ENCODE measurements at places on chromosomes 4 and X. TPM values are rescaled to one million over a fixed set of nuclear protein-coding genes. Genes with fewer than 3 reads are reported as not detected.

GRCh38 chr4:146638786-146639505, at the start of gene POU4F2:
POU4F2 (plus strand) TSS chr4:146638893; CDS start chr4:146639141, 248 bp downstream.
- peaks cover 90% of the 10 kb centered on the region for H3K27me3 ChIP-seq
- H3K27ac ChIP-seq: no peak within 1 kb of the TSS
- H3K4me1 ChIP-seq: no peaks in the 10 kb centered on the region
- no peak within 1 kb of the TSS for H3K4me3 ChIP-seq

DNA sequence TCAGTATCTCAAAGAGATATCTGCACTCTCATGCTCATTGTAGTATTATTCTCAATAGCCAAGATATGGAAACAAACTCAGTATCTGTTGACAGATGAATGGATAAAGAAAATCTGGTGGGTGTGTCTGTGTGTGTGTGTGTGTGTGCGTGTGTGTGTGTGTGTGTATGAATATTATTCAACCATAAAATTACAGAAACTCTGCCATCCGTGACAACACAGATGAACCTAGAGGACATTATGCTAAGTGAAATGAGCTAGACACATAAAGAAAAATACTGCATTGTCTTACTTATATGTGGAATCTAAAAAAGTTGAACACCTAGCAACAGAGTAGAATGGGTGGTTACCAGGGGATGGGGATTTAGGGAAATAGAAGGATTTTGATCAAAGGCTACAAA, 13.2 kb downstream of the XKRX start:
- H3K27ac ChIP-seq: no peak overlapping the region
- H3K4me1 ChIP-seq: no peaks in the 10 kb centered on the region
- H3K36me3 ChIP-seq: no peaks in the 10 kb centered on the region

- no peaks in the 10 kb centered on the region for H3K4me1 ChIP-seq
- H3K4me3 ChIP-seq: no peak overlapping the region
- no peak overlapping the region for H3K27ac ChIP-seq
- no peak for DNase-seq
- H3K27me3 ChIP-seq: no peaks in the 10 kb centered on the region
- no peaks in the 10 kb centered on the region for H3K36me3 ChIP-seq
Measured at GRCh38 chrX:9501362-9501761, 36.5 kb downstream of the TBL1X start.

GRCh38 chr4:8607603-8608481, 15.3 kb downstream of the CPZ start:
- no peak for DNase-seq
- H3K4me3 ChIP-seq: no peak overlapping the region
- no peaks in the 10 kb centered on the region for H3K4me1 ChIP-seq
- H3K36me3 ChIP-seq: no peaks in the 10 kb centered on the region
- no peak overlapping the region for H3K27ac ChIP-seq

- H3K4me3 ChIP-seq: no peak overlapping the region
- H3K4me1 ChIP-seq: no peaks in the 10 kb centered on the region
Measured at GRCh38 chr4:7581477-7581876, 146.7 kb upstream of the PSAPL1 start.

DNA sequence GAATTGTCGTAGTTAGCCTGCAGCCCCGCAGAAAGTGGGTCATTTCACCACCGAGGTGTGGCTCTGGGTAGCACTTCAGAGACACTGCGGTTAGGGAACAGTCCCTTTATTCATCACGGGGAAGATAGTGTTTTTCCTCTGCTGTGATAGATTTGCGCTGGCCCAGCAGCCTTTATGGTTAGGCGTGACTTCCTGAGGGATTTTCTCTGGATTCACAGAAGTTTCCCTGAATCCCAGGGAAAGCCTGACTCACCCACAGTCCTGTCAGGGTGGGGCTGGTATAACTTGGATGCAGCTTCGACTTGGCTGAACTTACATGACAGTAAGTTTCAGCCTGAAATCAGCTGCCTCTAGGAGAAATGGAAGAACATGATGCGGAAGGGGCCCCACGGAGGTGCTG, 196.3 kb upstream of the HHIP start:
- DNase-seq: no peak
- H3K27me3 ChIP-seq: no peaks in the 10 kb centered on the region
- no peaks in the 10 kb centered on the region for H3K4me1 ChIP-seq

GRCh38 chrX:57083143-57083542, 38.2 kb downstream of the SPIN2B start:
- H3K36me3 ChIP-seq: no peaks in the 10 kb centered on the region
- no peak for DNase-seq
- no peaks in the 10 kb centered on the region for H3K4me1 ChIP-seq
- no peak overlapping the region for H3K27ac ChIP-seq

GRCh38 chr4:179662522-179662921, 2220.3 kb upstream of the AGA start:
- H3K27me3 ChIP-seq: no peaks in the 10 kb centered on the region
- DNase-seq: no peak
- H3K4me3 ChIP-seq: no peak overlapping the region
- no peak overlapping the region for H3K27ac ChIP-seq
- no peaks in the 10 kb centered on the region for H3K4me1 ChIP-seq
- H3K36me3 ChIP-seq: no peaks in the 10 kb centered on the region

- DNase-seq: no peak
- H3K27ac ChIP-seq: peak overlapping the region; percentile 51
- H3K4me3 ChIP-seq: no peak overlapping the region
Measured at GRCh38 chrX:19715711-19716638, 171.4 kb downstream of the SH3KBP1 start.

- H3K4me1 ChIP-seq: no peaks in the 10 kb centered on the region
- DNase-seq: no peak
- no peaks in the 10 kb centered on the region for H3K27me3 ChIP-seq
- no peak overlapping the region for H3K27ac ChIP-seq
- H3K4me3 ChIP-seq: no peak overlapping the region
Measured at GRCh38 chr4:79185526-79186045, 140.3 kb downstream of the NAA11 start.

GRCh38 chr4:82803746-82804145, 5.2 kb upstream of the SCD5 start:
- H3K4me3 ChIP-seq: no peak overlapping the region
- no peak overlapping the region for H3K27ac ChIP-seq
- no peaks in the 10 kb centered on the region for H3K36me3 ChIP-seq
- H3K27me3 ChIP-seq: peaks cover 9% of the 10 kb centered on the region

DNA sequence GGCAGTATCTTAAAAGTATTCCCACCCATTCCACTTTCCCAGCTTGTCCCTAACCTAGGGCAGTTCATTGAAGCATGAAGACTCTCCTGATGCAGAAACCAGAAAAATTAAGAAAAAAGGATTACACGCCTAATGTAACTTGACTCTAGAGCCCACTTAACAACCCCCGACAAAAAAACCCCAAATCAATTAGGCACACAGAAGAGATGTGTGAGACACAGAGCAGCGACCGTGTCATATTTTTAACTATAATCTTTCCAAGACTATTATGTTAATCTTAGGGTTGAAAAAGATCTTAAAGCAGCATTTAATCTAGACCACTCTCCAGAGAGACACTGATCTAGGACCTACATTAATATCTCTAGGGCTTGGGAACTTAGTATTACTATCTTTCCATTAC, 1.3 kb downstream of the YTHDC1 start:
- peaks cover 43% of the 10 kb centered on the region for H3K4me1 ChIP-seq
- no peaks in the 10 kb centered on the region for H3K36me3 ChIP-seq
- no peak for DNase-seq

Gene CTAG2
- total RNA-seq: not detected

Gene HSD17B11
- total RNA-seq: 95.6 TPM

Gene GPR50
- total RNA-seq: not detected

Gene GLA
- total RNA-seq: 46.3 TPM

Gene MUC7
- not detected for total RNA-seq

Gene MGARP
- total RNA-seq: 0.75 TPM

Gene XPNPEP2
- 0.93 TPM for total RNA-seq

Gene IGFBP7
- total RNA-seq: 661 TPM

Gene FGB
- 1.2 TPM for total RNA-seq
